ENCODE measurements at places on chromosomes 1 and 21.

GRCh38 chr1:245704341-245704740 is 549.6 kb downstream of the KIF26B start:
- DNase-seq: no peak

DNA sequence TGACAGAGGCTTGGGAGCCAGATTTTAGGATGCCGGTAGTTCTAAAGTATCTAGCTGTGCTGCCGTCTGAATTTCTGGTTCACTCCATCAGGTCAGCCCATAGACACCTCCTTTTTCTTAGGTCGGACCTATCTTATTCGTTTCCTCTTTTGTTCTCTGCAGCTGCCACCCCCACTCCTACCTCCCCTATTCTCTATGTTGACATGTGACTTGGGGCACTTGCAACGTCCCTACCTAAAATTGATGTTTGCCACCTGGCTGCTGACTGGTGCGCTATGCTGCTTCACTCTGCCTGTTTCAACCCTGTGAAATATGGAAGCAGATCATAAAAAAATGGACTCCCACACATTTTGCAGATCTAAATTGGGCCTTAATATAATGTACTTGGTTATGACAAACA is 55.3 kb downstream of the PBX1 start:
- DNase-seq: no peak

- DNase-seq: peak; percentile 76
Measured at GRCh38 chr21:23853796-23854379, 1753.4 kb downstream of the MRPL39 start.

DNA sequence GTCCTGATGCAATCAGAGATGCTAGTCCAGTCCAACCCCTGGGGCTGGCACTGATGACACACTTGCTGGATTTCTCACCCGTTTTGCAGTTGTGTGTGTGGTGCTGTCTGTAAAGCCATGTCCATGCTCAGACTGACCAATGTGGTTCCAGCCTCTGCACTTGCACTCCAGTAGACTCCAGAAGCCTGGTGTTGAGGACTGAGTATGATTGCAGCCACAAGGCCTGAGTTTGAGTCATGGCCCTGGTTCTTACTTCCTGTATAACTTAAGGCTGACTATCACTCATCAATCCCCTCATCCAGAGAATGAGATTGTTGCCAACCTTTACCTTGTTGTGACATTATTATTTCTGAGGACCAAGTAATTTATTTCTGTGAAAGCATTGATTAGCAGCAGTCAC is 34.8 kb upstream of the IKBKE start:
- DNase-seq: no peak

- DNase-seq: no peak
Measured at GRCh38 chr1:188056011-188056410, 1227.3 kb downstream of the PLA2G4A start.

- DNase-seq: peak; percentile 87
Measured at GRCh38 chr1:59743324-59744091, 71.2 kb upstream of the HOOK1 start.

GRCh38 chr1:98342566-98342965 is 319.0 kb upstream of the SNX7 start:
- DNase-seq: no peak

DNA sequence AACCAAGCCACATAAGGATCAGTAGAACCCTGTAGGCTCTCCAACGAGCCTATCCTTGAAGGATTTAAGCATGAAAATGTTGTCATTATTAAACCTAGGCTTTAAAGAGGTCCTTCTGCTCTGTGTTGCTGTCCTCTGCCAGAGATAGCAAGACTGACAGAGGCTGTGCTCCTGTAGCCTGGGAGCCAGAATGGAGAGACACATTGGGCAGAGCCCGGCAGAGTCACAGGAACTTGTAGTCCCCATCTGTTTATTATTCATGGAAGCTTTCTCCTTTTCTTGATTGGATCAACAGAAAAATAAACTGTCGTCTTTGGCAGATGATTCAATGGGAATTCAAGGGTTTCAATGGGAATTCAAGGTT is 19.2 kb upstream of the SLAMF1 start:
- DNase-seq: no peak

- DNase-seq: no peak
Measured at GRCh38 chr1:245988393-245989078, 518.5 kb downstream of the SMYD3 start.

- DNase-seq: peak; percentile 77
Measured at GRCh38 chr1:160261556-160261892, 825 bp downstream of the DCAF8 start.

DNA sequence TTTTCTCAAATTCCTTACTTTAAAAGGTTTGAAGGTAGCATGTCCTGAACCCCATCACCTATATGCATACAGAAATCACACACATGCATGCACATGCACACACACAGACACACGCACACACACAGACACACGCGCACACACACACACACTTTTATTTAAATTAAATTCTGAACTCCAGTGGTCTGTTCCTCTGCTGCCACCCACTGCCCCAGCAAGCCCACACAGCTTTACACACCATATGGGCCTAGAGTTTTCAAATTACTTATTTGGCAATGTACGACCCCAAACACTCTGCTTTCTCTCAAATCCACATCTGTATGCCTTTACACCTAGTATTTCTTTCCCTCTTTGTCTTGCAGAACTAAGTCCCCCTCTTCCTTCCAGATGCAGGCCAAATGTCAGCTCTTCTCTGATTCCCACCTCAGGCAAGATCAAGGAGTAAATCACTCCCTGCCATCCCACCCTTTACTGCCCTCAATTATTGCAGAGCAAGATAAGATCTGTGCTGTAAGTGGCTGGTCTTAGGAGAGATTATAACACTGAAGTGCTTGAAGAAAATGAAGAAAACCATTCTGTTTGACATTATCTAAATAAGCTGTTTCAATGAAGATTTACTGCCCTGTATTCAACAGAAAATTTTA is 429.9 kb upstream of the CXADR start:
- DNase-seq: no peak

DNA sequence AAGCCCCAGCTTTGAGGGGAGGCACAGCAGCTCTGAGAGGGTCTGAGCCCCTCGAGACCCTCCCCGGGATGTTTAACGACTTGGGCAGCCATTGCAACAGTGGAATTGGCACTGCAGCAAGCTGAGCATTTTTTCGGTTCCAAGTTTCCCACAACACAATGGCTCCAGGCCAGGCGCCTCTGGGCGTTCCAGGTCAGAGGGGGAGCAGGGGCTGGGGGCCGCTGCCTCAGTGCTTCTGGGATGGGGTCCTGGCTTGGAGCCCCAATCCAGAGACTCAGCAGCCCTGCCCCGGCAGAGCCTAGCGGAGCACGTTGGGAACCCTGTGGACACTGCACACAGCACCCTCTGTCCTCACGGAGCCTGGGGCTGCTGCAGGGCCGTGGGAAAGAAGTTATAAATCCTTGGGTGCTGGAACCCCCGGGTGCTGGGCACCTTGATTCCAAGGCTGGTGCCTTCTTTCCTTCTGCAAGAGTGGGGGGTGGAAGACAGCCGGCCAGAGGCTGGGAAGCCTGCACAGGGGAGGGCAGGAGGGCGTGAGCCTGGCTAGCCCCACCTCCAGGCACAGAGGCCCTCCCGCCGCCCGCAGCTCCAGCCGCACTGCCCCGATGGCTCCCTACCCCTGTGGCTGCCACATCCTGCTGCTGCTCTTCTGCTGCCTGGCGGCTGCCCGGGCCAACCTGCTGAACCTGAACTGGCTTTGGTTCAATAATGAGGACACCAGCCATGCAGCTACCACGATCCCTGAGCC is 50.1 kb downstream of the COL18A1 start:
- peak; percentile 60 for DNase-seq

DNA sequence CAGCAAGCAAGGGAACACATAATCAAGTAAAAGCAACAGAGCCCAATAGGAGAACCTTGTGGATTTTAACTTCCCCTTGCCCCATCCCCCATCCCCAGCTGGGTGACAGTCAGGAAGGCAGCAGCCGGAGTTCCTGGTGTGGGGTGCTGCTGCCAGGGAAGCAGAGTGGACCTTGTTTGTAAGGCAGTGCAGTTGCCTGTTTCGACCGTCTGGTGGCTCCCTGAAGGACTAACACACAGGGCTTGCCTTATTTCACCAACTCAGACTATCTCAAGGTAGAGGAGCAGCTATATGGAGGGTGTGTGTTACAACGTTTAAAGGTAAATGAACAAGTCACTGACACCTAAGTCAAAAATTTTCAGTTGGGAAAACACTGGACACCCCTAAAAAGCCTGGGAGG is 6.6 kb downstream of the KRTAP10-8 start:
- DNase-seq: peak; percentile 20

GRCh38 chr1:197320991-197321531 is 53.0 kb downstream of the CRB1 start:
- DNase-seq: no peak

GRCh38 chr1:65245295-65245694 is 64.0 kb upstream of the DNAJC6 start:
- peak; percentile 49 for DNase-seq

DNA sequence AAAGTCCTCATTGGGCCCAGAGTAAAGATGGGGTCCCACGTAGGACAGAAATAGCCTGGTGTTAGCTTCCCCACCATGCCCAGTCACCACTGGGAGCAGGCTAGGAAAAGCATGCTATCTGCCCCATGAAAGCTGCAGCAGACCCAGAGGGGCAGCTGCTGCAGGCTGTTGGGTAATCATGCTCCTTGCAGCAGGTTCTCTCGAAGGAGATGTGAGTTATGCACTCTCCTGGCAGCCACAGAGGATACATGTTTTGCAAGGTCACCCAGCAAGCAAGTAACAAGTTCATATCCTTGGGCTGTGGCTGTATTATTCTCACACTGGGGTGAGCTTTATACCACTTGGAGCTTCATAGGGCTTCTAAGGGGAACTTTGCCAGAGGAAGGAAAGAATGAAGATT is 9.1 kb upstream of the HEYL start:
- no peak for DNase-seq

- DNase-seq: no peak
Measured at GRCh38 chr1:228836427-228836826, 101.1 kb downstream of the RHOU start.

DNA sequence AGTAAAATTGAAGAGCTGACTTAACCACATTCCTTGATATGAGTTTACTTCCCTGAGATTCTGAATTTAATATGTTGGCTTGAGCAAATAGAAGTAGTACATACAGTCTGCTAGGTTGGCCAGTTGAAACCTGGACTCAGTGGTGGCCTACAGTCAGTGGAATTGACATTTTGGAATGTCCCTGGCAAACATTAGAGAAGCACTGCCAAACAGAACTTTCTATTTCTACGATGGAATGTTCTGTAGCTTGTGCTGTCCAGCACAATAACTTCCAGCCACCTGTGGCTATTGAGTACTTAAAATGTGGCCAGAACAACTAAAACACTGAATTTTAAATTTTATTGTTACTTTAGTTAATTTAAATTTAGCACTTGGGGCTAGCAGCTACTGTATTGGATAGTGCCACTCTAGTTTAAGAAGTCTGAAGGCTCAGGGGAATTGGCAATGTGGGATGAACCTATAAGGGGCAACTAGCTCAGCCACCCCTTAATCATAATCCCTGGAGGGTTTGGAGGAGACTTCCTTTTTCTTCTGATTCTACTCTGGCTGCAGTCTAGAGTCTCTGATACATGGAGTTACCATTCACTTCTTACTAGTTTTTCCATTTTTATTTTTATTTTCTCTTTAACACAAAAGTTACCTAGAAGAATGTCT is 10.3 kb upstream of the TEDDM1 start:
- no peak for DNase-seq

GRCh38 chr1:219119839-219120238 is 53.8 kb upstream of the LYPLAL1 start:
- peak; percentile 6 for DNase-seq

- DNase-seq: no peak
Measured at GRCh38 chr1:81007024-81007423, 793.7 kb upstream of the ADGRL2 start.

GRCh38 chr1:225825078-225825477 is 15.2 kb downstream of the EPHX1 start:
- peak; percentile 56 for DNase-seq

- DNase-seq: no peak
Measured at GRCh38 chr1:236746785-236747184, 48.3 kb upstream of the MTR start.

DNA sequence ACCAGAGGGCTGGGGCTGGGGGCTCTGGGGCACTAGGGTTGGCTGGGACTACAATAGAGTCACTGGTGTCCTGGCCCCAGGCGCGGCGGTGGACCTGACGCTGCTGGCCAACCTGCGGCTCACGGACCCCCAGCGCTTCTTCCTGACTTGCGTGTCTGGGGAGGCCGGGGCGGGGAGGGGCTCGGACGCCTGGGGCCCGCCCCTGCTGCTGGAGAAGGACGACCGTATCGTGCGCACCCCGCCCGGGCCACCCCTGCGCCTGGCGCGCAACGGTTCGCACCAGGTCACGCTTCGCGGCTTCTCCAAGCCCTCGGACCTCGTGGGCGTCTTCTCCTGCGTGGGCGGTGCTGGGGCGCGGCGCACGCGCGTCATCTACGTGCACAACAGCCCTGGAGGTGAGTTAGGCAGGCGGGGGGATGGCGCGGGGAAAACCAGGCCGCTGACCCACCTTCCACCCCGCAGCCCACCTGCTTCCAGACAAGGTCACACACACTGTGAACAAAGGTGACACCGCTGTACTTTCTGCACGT is 4.1 kb downstream of the TIE1 start:
- no peak for DNase-seq

DNA sequence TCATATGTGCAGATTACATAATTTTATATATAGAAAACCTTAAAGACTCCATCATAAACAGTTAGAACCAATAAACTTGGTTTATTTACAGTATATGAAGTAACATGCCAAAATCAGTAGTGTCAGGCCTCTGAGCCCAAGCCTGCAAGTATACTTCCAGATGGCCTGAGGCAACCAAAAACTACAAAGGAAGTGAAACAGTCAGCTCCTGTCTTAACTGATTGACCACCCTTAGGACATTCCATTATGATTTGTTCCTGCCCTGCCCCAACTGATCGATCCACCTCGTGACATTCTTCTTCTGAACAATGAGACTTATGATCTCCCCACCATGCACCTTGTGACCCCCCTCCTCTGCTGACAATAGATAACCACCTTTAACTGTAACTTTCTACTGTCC is 630.3 kb downstream of the AMY1C start:
- no peak for DNase-seq

- DNase-seq: no peak
Measured at GRCh38 chr1:97826820-97827219, 94.0 kb downstream of the DPYD start.

DNA sequence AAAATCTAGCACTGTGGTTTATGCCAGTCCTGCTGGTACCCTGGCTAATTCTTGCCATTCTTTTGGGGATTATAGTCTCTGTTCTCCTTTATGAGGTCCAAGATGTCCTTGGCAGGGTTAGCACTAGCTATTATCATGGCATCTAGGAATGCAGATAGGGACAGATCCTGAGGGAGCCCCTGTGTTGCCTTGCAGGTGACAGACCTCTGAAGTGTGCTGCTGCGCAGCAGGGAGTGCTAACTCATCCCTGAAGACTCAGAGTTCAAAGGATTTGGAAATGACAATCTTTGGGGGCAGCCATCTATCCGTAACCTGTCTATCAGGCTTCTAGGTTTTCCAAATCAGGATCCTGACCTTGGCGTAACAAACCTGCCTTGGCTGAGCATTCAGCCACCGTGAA is 16.3 kb downstream of the ZFYVE9 start:
- DNase-seq: no peak

DNA sequence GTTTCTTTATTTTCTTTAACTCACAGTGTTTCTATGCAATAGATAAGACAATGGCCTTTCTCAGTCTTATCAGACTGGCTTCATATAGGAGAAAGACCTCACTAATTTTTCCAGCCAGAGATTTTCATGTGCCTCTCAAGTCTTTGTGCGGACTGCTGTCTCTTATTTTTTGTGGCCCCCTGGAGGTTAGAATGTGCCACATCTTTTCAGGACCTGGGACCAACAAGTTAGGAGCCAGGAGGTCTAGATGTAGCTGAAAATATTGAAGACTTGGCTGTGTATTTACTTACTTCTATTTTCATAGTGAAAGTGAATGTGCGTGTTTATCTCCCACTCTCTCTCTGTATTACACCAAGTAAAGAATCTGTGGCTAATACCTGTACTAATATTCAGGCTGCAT is 42.1 kb upstream of the CFHR3 start:
- no peak for DNase-seq
